CD4-positive, alpha-beta T cell treated with Interleukin-2 at 100 ng/mL for 4 hours (primary cell): ENCODE measurements at places on chromosomes 13 and 19.

- no peak for DNase-seq
Measured at GRCh38 chr13:88745011-88745410, 1073.8 kb downstream of the SLITRK5 start.

- DNase-seq = peak; percentile 85
Measured at GRCh38 chr19:49896863-49897621, at the start of gene IL4I1. Gene IL4I1 (minus strand): TSS chr19:49896887. CDS start chr19:49896160, 727 bp downstream.

GRCh38 chr13:110538632-110539031, 22.9 kb downstream of the RAB20 start:
- DNase-seq = no peak

- no peak for DNase-seq
Measured at GRCh38 chr19:1754636-1755466, 1.5 kb downstream of the ONECUT3 start.

DNA sequence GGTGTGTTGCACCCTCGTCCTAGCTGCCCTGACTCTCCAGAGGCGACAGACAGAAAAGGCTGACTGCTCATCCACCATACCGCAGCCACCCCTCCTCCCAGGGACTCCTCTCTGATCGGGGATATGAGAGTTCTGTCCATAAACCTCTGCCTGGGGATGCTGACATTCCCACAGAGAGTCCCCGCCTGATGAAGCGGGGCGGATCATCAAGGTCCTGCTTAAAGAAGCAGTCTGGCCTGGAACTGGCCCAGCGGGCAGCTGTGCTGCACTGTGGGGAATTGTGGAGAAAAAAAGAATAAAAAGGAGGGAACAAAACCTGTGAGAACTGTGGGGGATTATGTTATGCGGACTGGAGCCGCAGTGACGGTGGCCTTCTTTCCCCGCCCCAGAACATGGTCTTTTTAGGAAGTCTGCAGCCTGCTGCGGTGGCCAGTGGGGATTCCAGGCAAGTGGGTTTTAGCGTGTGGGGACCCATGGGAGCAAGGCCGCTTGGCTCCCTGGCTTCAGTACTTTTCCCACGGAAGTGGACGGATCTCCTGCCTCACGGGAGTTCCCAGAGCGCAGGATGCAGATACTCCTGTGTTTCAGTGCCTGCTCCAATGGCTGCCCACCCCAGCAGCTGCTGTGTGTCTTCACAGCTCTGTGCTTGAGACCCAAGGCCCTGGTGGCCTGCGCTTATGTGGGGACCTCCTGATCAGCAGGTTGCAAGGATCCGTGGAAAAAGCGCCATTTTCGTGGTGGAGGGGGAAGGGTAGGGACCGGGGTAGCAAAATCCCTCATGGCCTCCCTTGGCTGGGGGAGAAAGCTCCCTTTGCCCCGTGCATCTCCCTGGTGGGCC, 1456.2 kb upstream of the SLC10A2 start:
- DNase-seq = no peak

- peak; percentile 11 for DNase-seq
Measured at GRCh38 chr19:14248578-14249011, 42.6 kb upstream of the ADGRL1 start.

DNA sequence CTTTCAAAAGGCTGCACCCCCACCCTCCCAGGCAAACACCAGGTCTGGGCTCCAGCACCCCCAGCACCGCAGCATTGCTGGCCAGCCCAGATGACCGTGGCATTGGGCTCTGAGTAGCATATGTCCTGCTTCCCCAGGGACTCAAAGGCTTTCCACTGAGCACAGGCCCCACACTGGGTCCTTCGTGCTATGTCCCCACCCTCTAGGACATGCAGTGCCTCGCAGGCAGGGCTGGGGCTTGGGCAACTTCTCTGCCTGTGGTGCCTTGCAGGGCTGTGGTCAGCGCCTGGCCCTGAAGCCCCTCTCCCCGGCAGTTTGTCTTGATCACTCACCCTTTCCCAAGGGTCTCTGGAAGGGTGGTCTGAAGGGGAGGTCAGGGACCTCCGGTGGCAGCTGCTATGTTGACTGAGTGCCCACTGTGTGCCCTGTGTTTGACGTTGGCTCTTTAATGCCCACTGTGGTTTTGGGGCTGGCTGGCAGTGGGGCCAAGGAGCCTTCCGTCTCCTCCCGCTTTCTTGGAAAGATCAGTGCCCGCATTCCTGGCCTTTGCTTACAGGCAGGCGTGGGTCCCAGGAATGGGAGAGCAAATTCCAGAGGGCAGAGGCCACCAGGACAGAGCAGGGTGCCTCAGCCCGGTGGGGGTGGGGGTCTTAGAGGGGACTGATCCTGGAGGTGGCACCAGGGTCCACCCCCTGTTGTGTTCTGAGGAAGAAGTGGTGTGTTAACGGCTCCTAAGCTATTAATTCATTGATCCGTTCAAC, 20.3 kb upstream of the CRTC1 start:
- no peak for DNase-seq

GRCh38 chr19:3774621-3775373, 2.8 kb upstream of the RAX2 start:
- no peak for DNase-seq

- DNase-seq = peak; percentile 52
Measured at GRCh38 chr13:99220199-99220935, 19.7 kb downstream of the UBAC2 start.

GRCh38 chr19:15471639-15472101, 7.3 kb upstream of the RASAL3 start:
- no peak for DNase-seq

- no peak for DNase-seq
Measured at GRCh38 chr13:72637561-72637960, 89.9 kb downstream of the MZT1 start.

GRCh38 chr13:113053801-113054604, 51.6 kb upstream of the F7 start:
- no peak for DNase-seq

GRCh38 chr13:109783447-109783814, 3.0 kb downstream of the IRS2 start:
- DNase-seq = no peak

DNA sequence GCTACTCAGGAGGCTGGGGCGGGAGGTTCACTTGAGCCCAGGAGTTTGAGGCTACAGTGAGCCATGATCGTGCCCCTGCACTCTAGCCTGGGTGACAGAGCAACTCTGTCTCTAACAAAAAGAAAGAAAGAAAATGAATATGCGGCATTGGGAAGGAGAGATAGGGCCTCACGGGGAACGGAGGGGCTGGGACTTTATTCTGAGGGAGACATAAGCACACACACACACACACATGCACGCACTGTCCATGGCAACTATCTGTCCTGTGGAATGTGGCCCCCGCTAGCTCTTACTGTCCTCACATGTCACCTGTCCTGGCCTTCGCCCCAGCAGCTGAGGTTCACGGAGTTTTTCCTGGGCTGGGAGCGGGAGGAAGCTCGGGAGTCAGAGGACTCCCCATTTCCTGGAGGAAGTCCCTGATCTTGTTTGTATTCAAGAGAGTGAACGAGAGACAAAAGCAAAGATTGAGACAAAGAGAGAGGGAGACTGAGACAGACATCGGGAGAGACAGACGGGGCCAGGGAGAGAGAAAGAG, 654 bp downstream of the STAP2 start:
- DNase-seq = no peak

DNA sequence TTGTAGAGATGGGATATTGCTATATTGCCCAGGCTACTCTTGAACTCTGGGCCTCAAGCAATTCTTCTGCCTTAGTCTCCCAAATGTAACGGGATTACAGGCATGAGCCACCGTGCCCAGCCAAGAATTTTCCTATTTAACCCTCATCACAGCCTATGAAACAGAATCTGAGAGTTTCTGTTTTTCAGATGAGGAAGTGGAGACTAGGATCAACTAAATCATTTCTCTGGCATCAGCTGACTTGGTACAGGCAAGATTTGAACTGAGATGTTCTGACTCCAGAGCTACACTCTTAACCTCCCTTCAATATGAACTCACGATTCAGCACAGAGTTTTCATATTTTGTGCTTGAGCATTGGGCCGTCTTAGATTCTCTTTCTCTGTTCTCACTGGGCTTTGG, 8.1 kb downstream of the ZNF460 start:
- DNase-seq = no peak

- no peak for DNase-seq
Measured at GRCh38 chr13:32825481-32825880, 190.7 kb upstream of the KL start.

DNA sequence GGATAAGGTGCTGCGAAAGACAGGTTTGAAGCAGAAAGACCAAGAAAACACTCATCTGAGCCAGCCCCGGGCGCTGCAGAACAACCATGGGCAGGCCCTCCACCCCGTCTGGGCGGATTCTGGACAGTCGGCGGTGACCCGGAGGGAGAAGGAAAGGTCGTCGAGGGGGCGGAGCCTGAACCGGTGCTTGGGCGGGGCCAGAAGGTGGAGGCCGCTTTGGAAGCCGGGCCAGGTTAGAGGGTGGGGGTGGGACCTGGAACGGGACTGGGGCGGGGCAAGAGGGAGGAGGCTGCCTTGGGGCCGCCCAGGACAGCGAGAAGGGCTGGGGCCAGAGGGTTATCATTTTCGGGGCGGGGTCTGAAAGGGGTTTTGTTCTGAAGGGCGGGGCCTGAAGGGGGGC, 5.0 kb upstream of the ZNF765 start:
- DNase-seq = no peak

GRCh38 chr19:32206065-32206464, 139.3 kb upstream of the ZNF507 start:
- no peak for DNase-seq

DNA sequence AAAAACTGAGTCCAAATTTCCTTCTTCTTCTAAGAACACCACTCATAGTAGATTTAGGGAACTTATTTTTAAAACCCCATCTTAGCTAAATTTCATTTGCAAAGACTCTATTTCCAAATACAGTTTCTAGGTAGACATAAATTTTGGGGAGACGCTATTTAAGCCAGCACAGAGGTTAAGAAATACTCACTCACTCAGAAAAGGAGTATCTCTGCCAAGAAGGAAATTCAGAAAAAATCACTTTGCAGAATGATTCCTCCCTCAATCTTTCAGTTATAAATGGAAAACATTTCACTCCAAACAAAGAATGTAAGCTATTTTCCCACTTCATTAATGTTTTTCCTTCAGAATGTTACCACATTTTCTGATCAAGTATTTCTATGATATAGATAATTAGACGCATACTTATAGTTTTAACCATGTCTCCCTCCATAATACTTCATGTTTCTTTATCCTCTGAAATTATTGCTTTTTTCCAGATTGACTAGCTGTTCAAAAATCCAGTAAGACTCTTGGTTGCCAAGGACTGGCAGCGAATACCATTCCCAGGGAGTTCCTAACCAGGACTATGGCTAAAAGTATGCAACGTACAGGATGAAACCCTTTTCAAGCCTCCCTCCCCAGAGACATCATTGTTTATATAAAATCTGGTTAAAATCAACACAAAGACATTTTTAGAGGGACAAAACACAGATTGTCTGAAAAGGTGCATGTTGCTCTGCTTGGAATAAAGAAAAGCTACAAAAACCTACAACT, 52.5 kb upstream of the RXFP2 start:
- no peak for DNase-seq

DNA sequence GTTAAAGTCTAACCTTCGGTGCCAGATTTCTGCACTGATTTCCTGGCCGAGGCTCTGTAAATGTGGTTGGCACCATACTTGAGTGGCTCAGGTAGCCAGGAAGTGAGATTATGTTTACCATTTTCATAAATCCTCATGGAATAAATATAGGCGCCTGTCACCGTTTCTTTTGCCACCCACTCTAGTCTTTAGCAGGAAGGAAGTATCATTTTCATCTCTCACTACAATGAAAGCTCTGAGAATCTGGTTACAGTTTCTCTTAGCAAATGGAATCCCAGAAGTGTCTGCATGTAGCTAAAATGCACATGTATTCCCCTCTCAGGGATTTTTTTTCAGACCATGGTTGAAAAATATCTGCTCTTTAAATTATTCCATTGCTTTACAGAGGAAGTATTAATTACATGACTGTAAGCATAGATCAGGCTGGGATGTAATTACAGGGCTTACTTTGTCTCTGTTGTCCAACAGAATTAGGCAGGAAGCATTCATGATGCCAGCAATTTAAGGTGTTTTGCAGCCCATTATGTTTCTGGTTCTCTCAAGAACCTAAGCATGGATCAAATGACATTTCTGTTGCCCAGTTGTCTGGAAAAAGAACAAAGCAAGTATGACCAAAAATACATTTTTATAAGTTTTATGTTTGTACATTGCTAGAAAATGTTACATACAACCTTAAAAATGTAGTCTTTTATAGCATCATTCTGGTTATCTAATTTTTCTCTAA, 221.7 kb upstream of the SPRY2 start:
- DNase-seq = no peak

GRCh38 chr19:11031421-11032070, 57.7 kb upstream of the LDLR start:
- DNase-seq = no peak

DNA sequence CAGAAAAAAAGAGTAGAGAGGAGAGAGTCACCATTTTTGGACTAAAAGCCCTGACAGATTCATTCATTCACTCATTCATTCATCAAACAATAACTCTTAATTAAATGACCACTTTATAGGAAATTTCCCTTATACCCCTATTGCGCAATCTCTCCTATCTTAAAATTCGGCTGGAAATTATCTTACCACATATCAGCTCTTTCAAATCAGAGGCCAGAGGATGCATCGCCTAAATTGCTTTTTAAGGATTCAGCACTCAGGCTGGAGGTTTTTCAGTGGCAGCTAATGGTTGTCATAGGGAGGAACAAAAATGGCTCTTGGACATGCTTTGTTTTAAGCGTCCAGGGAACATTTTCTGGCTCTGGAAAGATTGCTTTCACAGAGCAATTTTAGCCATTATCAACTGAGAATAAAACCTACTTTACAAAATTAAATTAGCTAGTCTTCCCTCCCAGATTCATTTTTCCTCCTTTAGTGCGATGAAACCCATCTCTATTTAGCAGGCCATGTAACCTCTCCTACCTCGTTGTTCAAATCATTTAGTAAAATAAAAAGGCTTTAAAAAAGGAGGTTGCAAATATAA, 115.2 kb downstream of the OLFM4 start:
- DNase-seq = no peak

DNA sequence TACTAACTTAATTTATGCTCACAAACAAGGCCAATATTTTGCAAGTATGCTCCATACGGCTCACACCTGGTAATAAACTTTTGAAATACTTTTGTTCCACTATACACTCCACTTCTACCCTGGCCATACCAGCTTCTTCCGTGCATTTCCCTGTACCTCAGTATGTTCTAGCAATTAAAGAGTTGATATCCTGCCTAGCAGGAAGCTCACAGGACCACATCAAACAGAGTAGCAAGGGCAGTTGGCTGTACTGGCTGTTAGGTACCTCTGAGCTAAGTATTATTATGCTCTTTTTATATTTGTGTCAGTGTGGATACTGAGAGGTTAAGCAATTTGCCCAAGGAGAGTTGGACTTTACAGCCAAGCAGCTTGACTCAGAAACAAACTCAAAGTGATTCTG, 257.7 kb downstream of the SLITRK6 start:
- DNase-seq = no peak

GRCh38 chr13:79831556-79831955, 350.6 kb downstream of the NDFIP2 start:
- DNase-seq = no peak

- DNase-seq = no peak
Measured at GRCh38 chr19:54275951-54276350, 5.0 kb downstream of the LILRB2 start.
